Stimulated activated CD4-positive, alpha-beta T cell treated with anti-CD3 and anti-CD28 coated beads, Interleukin-1b, Interleukin-23, amount 100 ng/mL, for 24 hours (primary cell): ENCODE measurements at places on chromosomes 5 and 9.

- no peak for DNase-seq
Measured at GRCh38 chr9:112288029-112288428, 45.4 kb downstream of the PTBP3 start.

- DNase-seq: no peak
Measured at GRCh38 chr9:14831074-14831473, 79.2 kb downstream of the FREM1 start.

DNA sequence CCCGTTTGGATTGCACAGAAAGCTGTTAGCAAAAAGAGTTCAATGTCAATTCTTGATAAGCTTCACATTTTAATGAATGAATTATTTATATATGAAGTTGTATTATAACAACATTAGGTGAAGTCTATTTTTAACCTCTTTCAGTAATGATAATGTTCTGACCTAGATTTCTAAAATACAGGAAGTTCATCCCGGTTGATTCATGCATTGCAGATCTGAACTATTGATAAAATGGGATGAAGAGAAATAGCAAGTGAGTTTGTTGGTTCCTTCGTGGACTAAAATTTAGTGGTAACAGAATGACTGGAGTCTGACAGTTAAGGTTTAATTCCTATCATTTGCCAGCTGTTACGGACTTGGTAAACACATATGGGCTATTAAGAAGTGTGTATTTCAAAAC is 180.5 kb downstream of the PCSK1 start:
- DNase-seq: no peak

GRCh38 chr5:139869042-139869790 is 73.6 kb downstream of the PSD2 start:
- DNase-seq: no peak

DNA sequence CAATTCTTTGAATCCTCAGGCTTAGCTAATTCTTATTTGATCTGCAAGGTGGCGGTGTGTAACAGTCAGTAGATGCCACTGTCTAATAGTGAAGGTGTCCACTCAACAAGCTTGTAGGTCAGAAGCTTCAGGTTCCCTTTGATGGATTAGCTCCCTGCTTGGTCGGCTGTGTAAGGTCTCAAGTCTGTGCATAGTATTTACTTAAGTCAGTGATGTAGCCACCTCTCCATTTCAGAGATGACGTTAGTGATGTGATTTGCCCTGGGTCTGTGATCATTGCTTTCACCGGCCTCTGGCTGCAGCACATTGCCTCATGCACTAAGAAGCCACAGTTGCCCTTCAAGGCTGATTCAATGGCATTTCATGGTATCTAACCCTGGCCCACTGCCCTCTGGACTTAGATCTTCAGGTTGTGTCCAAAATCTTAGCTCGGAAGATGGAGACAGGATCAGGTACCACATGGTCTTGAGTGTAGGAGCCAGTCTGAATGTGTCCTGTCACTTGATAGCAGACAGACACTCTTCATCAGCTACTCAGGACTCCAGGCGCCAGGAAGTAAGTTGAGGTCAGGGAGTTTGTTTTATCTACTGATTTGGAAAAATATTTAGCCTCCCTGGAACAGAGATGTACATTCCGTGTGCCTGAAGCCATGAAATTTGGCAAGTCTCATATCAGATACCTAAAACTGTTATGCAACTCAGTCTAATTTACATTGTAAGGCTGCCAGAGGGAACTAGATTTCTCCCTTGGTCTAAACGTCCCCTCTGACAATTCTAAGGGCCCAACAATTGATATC is 42.9 kb downstream of the SUB1 start:
- no peak for DNase-seq

DNA sequence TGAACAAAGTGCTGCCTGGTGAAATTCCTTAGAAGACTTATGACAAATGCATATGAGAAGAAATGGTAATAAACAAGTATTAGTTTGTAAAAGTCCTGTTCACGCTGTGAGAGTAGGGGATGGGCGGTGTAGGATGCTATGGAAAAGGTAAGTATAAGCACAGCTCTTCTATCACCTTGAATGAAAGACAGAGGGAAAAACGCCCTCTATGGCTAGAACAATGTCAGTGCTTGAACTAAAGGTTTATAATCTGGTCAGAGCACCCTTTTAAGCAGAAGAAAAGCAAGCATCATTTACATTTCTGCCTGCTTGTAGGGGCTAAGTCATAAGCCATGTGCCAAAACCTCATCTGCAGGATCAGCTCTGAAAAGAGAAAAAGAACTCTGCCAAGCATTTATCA is 115.2 kb downstream of the LHFPL2 start:
- DNase-seq: no peak
